ENCODE measurements at places on chromosomes 7 and 10.
A peak's percentile ranks its signal among the peaks of the same experiment; 100 is the strongest.

- DNase-seq = no peak
Observed at GRCh38 chr7:23715099-23715498, 5.1 kb downstream of the STK31 start.

DNA sequence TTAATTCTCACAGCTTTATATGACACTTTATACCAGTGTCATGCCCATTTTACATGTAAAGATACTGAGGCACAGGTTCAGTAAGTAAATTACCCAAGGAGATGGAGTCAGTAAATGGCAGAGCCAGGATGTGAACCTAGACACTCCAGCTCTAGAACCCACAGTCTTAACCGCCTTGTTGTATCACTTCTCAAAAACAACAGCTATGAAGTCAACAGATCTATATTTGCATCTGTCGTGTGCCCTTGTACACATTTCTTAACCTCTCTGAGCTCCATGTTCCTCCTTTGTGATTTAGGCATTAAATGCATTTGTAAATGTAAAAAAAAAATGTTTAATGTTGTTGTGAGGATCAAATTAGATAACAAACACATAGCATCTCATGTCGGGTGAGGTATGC lies 716.2 kb downstream of the SUGCT start:
- DNase-seq = no peak

- no peak for DNase-seq
Observed at GRCh38 chr10:11602358-11602757, 9.1 kb downstream of the USP6NL start.

DNA sequence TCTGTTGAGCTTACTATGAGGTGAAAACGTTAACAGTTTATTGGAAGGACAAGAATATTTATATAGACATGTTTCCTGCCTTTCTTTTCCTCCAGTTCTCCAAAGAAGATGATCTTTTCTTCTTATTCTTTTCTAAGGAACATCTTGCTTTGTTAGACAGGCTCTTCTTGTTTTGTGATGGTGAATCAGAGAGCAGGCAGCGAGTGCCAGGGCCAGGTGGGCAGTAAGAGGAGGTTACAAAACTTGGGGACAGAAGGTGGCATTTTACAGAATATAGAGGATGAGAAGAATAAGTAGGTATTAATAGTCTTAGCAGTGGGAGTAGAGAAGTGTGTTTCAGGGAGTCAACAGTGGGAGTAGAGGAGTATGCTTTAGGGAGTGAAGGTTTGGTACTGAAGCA lies 223.6 kb downstream of the ARL4A start:
- DNase-seq = no peak

DNA sequence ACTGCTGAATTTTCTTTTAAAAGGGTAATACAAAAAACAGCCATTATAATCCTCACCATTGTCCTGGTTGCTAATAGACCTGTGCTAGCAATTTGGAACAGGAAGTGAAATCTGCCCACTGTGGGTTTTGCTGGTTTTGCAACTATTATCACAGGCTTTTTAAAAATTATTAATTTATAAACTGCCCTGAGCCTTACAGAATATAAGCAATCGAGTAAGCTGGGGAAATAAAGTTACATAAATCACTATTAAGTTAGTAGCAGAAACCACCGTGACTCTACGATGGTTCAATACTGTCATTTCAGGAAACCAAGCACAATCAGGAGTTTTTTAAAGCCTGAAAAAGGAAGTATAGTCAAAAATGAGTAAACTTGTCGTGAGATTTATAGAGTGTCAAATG lies 62.3 kb downstream of the TMEM26 start:
- no peak for DNase-seq

GRCh38 chr7:46463170-46463569 lies 542.1 kb upstream of the IGFBP3 start:
- no peak for DNase-seq

DNA sequence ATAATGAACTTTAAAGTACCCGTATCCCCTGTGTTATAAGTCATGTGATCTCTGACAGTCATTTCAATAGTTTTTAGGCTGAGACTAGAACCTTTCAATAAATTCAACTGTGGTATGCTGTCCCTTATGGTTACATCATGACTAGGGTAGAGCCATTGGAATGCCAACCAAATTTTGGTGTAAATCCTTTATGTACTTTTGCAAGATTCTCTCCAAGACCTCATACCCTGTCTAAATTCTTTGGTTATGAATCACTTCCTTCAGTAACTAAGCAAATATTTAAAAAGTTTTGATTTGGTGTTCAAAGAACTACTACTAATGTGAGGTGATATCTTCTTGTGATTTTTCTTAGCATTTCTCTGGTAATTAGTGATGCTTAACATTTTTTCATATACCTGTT lies 20.8 kb upstream of the OR6B1 start:
- no peak for DNase-seq

DNA sequence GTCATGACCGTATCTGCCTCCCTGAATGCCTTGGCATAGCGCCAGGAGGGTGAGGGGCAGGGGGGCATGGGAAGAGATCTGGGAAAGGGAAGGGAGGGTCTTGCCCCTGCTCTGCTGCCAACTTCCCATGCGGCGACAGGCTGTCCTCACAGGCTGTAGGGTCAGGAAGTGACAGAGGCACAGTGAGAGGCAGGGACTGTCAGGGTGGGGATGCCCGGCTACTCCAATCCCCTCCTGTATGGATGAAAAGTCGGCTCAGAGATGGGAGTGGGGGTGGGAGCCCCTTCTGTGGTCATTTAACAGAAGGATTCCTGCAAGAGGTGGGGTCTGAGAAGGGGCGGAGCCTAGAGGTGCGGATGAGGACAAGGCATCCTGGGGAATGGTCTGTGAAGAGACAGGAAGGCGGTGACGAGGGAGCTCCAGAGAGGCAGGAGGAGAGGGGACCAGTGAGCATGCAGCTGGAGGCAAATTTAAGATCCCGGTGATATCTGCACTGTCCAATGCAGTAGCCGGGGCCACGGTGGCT lies 20.8 kb upstream of the UNC5B start:
- no peak for DNase-seq

DNA sequence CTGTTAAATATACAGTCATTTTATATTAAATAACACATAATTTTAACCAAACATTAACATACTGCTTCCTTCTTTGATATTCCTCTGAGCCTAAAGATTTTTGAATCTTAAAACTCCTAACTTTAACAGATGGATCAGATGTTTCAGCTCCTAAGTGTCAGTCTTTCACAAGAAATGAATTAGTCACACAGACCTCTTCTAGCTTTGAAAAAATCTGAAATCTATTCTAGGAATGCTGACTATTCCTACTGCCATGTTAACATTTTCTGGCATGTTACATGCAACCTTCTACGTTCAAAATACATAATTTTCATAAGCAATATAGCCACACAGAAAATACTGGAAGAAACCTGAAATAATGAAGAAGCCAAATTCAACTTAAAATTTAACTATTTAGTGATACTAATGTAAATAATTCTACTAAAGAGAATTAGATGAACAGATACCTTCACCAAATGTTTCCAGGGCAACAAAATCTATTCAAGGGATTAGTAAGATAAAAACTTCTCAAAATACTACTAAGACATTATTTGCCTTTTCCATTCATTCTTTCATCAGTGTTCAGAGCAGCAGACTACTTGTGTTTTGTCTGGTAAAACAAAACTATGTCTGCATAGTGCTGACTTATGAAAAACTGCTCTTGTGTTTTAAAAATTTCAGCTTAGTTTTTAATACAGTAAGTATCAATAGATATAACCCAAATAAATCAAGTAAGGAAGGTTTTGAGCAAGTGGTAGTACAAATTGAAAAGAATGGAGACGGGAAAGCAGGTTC lies 9.2 kb downstream of the JMJD1C start:
- no peak for DNase-seq

DNA sequence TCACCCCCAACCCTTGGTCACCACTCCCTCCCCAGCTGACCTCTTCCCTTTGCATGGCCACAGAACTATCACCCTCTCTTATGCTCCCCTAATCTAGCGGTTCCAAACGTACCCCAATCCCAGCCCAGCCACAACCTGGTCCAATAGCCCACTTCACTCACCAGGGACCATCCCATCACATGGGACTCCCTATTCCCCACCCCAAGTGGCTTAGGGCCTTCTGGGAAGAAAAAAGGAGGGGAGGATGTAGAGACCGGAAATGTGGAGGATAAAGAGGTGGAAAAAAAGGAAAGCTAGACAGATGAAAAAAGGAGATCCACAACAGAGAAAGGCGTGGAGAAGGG lies 30.3 kb upstream of the PAX2 start:
- DNase-seq = no peak

GRCh38 chr10:79322616-79323543 lies 24.4 kb upstream of the PPIF start:
- DNase-seq = peak; percentile 89

DNA sequence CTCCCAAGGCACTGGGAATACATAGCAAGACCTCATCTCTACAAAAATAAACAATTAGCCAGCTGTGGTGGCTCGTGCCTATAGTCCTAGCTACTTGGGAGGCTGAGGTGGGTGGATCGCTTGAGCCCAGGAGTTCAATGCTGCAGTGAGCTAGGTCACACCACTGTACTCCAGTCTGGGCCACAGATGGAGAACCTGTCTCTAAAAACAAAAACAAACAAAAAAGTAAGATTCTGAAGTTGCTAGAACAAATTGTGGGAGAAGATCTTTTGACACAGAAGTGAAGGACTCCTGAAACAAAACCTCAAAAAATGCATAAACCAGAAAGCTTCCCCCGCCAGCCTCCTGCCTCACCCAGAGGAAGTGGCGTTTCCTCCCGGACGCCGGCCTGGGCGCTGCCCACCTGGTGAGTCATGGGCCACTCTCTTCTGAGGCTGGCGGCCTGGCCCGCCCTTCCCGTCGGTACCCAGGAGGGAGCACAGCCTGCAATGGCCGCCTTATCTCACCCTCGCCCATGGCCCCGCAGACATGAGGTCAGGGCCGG lies 25.4 kb upstream of the ELN start:
- DNase-seq = peak; percentile 94

GRCh38 chr10:1020958-1021357 lies 4.7 kb downstream of the IDI2 start:
- no peak for DNase-seq

DNA sequence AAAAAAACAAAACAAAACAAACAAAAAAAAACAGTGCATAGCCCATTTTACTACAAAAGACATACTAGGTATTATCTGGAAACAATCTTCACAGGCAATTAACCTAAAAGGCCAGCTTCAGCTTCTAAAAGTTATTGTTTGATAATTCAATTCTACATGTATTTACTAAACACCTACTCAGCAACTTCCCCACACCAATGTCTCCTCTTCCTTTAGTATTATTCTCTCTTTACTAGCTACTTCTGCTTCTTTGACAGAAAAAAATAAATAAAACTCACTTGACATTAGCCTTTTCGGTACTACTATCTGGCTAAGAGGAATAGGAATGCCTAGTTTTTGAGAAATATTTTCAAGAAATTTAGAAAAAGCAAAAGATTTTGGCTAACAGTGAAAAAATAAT lies 2.8 kb downstream of the TM9SF3 start:
- peak; percentile 16 for DNase-seq

DNA sequence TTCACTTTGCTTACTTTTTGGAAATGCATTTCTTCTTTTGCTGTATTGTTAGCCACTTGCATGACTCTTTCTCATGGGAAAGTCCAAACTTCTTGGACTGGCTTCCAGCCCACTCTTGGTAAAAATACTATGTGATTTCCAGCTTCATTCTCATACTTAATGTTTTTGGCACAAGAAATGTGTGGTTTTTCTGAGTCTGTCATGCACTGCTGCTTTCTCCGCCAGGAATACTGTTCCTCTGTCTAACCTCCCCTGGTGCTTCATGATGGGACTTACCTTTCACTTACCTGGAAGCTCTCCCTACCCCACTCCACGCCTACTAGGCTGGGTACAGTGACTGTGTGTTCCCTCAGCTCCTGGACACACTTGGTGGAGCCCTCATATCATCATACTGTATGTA lies 18.7 kb downstream of the MGAM2 start:
- DNase-seq = no peak

Data from NB4 (cell line).